ENCODE measurements at places on chromosomes 7 and 10.

GRCh38 chr7:104207348-104207730, 474 bp downstream of the ORC5 start:
- peaks cover 10% of the 10 kb centered on the region for H3K36me3 ChIP-seq
- H3K4me1 ChIP-seq, result peaks cover 25% of the 10 kb centered on the region
- peak overlapping the region; percentile 91 for H3K27ac ChIP-seq

DNA sequence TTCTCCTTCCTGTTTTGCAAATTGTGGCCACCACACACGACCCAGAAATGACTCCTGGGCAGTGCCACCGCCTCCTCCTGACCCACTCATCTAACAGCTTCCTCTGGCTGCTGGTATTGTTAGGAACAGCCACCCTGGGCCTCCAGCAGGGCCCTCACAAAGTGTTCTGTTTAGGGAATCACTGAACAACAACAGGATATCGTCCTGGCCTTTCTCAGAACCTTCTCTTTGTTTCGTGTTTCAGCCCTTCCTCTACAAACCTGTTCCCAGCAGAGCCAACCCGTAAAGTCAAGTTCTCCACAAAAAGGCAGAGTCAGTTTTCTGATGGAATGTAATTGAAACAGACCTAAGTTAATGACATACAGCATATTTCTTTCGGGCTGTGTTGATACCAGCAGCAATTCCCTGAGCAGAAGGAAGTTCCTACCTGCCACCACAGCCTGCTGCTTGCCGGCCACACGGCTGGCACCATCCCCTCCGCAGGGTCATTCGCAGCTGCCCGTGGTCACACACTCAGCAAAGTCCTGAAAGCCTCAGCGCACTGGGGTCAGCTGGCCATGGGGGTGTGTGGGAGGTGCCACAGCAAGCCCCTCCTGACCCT, 91.7 kb upstream of the PITRM1 start:
- peaks cover 2% of the 10 kb centered on the region for H3K36me3 ChIP-seq
- no peak overlapping the region for H3K4me3 ChIP-seq
- DNase-seq, result no peak
- H3K4me1 ChIP-seq, result no peaks in the 10 kb centered on the region

DNA sequence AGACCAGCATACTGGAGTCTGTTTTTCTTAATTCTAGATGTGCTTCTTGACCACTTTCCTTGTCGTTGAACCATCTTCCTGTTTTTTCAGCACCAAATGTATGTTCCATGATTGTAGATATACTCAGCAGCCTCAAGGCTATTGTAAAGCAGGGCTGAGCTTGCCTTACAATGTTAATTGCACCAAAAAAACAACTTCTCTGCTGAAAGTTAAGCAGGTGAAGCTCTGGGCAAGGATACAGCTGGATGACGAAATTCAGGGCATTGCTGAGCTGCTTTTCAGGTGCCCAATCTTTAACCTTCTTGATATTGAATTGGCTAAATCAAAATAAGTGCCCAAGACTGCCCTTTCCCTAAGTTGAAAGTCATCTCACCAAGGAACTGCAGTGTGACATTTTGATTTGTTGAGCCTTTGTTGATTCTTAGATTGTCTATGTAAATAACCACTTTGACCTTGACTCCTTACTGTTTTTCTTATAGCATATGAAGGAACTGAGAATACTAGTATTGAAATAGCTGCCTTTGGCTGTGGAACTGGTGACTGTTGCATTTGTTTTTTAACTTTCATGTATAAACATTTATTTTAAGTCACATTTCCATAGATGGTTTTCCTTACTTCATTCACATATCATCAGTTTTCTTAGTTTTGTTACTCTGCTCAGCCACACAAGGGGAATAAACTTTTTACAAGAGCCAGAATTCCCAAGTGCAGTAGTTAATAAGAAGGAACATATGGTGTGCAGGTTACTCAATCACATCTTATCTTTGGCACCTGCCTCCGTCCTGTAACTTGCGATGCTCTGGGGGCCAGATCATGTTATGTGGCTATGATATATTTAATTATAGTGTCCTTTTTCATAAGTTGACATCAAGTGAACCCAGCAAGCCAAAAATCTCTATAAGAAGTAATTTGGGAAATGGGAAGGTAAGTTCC, 3.1 kb downstream of the AHCYL2 start:
- no peaks in the 10 kb centered on the region for H3K27me3 ChIP-seq
- no peaks in the 10 kb centered on the region for H3K36me3 ChIP-seq
- no peak overlapping the region for H3K27ac ChIP-seq
- H3K4me3 ChIP-seq, result no peak overlapping the region
- peaks cover 25% of the 10 kb centered on the region for H3K4me1 ChIP-seq

- H3K27me3 ChIP-seq, result no peaks in the 10 kb centered on the region
- H3K36me3 ChIP-seq, result peaks cover 4% of the 10 kb centered on the region
- no peak for DNase-seq
- no peaks in the 10 kb centered on the region for H3K4me1 ChIP-seq
- H3K27ac ChIP-seq, result no peak overlapping the region
These were observed 33.9 kb upstream of the HYAL4 start for GRCh38 chr7:123811056-123811455.

- DNase-seq, result no peak
- no peaks in the 10 kb centered on the region for H3K27me3 ChIP-seq
- no peaks in the 10 kb centered on the region for H3K36me3 ChIP-seq
- H3K27ac ChIP-seq, result no peak overlapping the region
- H3K4me1 ChIP-seq, result no peaks in the 10 kb centered on the region
These were observed 14.4 kb downstream of the CDC14C start for GRCh38 chr7:48938539-48939295.

DNA sequence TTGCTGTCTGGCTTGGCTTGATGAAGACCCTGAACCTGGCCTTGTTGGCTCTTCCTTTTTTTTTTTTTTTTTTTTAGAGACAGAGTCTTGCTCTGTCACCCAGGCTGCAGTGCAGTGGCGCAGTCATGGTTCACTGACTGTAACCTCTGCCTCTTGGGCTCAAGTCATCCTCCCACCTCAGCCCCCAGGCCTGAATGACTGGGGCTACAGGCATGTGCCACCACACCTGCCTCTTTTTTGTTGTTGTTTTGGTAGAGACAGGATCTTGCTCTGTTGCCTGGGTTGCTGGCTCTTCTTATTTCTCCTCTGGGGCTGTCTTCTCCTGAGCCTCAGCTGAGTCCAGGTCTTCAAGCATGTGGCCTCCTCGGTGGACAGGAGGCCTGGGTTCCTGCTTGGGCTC, 44.7 kb downstream of the PRF1 start:
- no peak overlapping the region for H3K4me3 ChIP-seq
- H3K4me1 ChIP-seq, result peaks cover 19% of the 10 kb centered on the region
- H3K27ac ChIP-seq, result no peak overlapping the region

GRCh38 chr10:17453373-17454091, 863 bp downstream of the ST8SIA6 start:
- H3K4me1 ChIP-seq, result no peaks in the 10 kb centered on the region
- DNase-seq, result no peak
- no peaks in the 10 kb centered on the region for H3K36me3 ChIP-seq

DNA sequence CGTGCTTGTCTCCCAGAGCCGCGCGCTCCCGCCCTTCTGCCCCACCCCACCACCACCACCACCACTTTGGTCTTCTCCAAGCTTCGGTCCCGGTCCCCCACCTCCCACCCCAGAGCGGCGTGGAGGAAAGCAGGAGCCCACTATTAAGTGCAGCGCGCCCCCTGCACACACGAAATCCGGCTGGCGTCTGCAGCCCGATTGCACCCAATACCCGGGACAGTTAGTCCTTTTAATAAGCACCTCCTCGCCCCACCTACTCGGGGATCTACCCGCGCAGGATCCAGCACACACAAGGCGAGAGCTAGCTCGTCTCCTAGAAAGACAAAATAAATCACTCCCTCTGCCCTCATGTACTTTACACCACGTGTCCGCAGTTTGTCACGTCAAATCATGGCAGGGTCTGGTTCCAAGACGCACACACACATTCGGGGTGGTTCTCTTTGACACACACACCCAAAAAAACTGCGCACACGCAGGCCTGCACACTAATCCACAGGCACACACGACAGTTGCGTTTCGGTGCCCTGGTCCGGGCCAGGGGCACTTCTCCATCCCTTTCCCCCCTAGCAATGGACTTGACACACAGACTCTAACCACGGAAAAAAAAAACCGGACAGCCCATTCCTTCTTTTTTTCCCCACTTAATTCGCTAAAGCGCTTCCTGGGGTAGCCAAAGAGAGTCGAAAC, 1.6 kb downstream of the SFMBT2 start:
- no peak for DNase-seq
- no peaks in the 10 kb centered on the region for H3K36me3 ChIP-seq
- peak overlapping the region; percentile 81 for H3K27ac ChIP-seq
- H3K4me1 ChIP-seq, result peaks cover 14% of the 10 kb centered on the region
- H3K27me3 ChIP-seq, result no peaks in the 10 kb centered on the region

DNA sequence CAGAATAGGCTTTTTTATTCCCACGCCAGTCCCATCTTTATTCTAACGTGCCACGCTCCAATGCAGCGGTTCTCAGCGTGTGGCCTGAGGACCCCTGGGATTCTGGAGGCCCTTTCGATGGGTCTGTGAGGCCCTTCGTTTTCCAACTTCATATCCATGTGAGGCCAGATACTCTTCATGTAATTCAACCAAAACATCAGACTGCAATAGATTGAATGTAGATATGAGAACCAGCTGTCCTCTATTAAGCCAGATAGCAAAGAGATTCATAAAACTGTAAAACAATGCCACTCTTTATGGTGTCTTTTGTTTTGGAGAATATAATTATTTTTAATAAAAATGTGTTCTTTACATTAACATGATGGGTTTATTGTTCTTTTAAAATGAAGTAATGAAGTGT, 53.2 kb upstream of the KMT2C start:
- no peaks in the 10 kb centered on the region for H3K27me3 ChIP-seq
- no peaks in the 10 kb centered on the region for H3K36me3 ChIP-seq
- no peak overlapping the region for H3K4me3 ChIP-seq
- no peak for DNase-seq
- no peaks in the 10 kb centered on the region for H3K4me1 ChIP-seq

DNA sequence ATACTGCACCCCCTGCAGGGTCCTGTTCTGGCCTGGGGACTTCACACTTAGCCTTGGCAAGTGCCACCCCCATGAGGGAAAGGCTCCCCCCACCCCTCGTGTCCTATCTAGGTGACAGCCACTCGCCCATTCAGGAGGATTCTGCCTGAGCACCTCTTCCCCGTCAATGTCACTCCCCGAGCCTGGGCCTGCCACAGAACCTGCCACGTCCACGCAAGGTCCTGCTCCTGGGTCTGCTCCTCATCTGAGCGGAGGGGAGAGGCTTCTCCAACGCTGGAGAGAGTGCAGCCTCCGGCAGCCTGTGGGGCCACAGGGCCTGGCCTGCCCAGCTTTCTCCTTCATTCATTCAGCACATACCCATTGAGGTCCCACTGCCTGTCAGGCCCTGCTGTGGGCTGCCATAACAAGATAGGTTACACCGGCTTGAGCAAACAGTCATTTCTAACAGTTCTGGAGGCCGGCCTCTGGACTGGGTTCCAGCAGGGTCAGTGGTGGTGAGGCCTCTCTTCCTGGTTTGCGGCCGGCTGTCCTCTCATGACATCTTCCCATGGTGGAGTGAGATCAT, 92.0 kb upstream of the RET start:
- no peak for DNase-seq
- no peaks in the 10 kb centered on the region for H3K4me1 ChIP-seq
- H3K27ac ChIP-seq, result no peak overlapping the region
- peaks cover 3% of the 10 kb centered on the region for H3K27me3 ChIP-seq

- DNase-seq, result no peak
- no peaks in the 10 kb centered on the region for H3K36me3 ChIP-seq
- peaks cover 2% of the 10 kb centered on the region for H3K27me3 ChIP-seq
- H3K4me1 ChIP-seq, result no peaks in the 10 kb centered on the region
- H3K27ac ChIP-seq, result no peak overlapping the region
These were observed 304.9 kb downstream of the TCERG1L start for GRCh38 chr10:131006458-131007256.

DNA sequence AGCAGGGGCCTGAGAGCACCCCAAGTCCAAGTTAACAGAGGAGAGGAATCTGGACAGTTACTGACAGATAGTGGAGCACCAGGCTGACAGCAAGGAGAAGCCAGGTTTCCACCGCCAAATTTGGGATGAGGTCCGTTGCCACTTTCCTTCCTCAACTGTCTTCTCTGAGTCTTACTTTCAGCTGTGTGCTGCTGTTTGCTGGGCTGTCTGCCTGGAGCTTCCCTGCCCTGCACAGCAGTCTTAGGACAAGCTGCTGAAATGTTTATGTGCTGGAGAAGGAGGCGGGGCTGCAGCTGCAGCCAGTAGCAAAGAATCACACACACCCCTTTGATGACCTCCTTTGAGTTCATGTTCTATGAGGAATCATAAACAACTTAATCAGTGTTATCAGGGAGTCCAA, 17.4 kb upstream of the CYP3A7 start:
- no peak overlapping the region for H3K4me3 ChIP-seq
- H3K36me3 ChIP-seq, result peaks cover 6% of the 10 kb centered on the region
- no peak overlapping the region for H3K27ac ChIP-seq
- DNase-seq, result no peak

- DNase-seq, result no peak
- no peak overlapping the region for H3K27ac ChIP-seq
- H3K27me3 ChIP-seq, result peaks cover 2% of the 10 kb centered on the region
- H3K4me1 ChIP-seq, result no peaks in the 10 kb centered on the region
- H3K36me3 ChIP-seq, result no peaks in the 10 kb centered on the region
- H3K4me3 ChIP-seq, result no peak overlapping the region
These were observed 261.1 kb upstream of the CSTF2T start for GRCh38 chr10:51960494-51960895.

GRCh38 chr10:95755511-95756004, 405 bp upstream of the ENTPD1 start:
- H3K27ac ChIP-seq, result peak overlapping the region; percentile 97
- no peak for DNase-seq
- peaks cover 10% of the 10 kb centered on the region for H3K36me3 ChIP-seq
- H3K4me3 ChIP-seq, result peak overlapping the region; percentile 92
- peaks cover 44% of the 10 kb centered on the region for H3K4me1 ChIP-seq

DNA sequence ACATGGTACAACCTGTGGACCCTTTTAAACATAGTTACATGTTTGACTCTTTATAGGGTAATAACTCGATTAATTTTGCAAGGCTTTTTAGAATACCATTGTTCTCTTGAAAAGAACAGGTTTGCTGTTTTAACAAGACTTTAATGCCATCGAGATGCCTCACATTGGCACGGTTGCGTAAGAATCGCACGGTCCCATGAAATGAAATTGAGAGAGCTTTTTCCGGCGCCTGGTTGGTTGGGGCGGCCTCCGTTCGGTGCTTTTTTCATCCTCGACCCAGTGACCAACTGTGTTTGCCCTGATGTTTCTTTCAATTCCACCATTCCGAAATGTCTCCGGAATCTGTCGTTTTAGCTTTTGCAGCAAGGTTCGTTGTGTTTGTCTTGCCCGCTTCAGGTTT, 142.4 kb downstream of the CUX1 start:
- H3K36me3 ChIP-seq, result no peaks in the 10 kb centered on the region
- H3K4me1 ChIP-seq, result peaks cover 19% of the 10 kb centered on the region
- H3K27ac ChIP-seq, result no peak overlapping the region
- no peak overlapping the region for H3K4me3 ChIP-seq
- no peaks in the 10 kb centered on the region for H3K27me3 ChIP-seq

DNA sequence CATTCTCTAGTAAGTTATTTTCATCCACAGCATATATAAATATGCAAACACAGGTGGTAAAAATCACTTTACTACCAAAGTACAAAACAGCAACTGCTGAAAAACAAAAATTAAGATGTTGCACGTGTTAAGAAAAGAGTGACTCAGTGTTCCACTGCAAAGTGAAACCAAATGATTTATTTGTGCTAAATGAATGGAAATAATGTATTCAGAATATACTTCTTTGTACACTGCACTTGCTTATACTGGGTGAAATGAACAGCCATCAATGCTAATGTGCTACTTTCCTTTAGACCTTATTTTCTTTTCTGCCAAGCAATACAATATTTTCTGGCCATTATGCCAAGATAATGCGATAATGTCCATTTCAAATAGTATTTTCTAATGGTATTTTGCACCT, 38.3 kb upstream of the MRLN start:
- no peak overlapping the region for H3K27ac ChIP-seq
- no peak for DNase-seq
- H3K36me3 ChIP-seq, result peaks cover 40% of the 10 kb centered on the region
- no peaks in the 10 kb centered on the region for H3K4me1 ChIP-seq

All from memory B cell (primary cell).